ENCODE measurements at places on chromosomes 4 and X.

DNA sequence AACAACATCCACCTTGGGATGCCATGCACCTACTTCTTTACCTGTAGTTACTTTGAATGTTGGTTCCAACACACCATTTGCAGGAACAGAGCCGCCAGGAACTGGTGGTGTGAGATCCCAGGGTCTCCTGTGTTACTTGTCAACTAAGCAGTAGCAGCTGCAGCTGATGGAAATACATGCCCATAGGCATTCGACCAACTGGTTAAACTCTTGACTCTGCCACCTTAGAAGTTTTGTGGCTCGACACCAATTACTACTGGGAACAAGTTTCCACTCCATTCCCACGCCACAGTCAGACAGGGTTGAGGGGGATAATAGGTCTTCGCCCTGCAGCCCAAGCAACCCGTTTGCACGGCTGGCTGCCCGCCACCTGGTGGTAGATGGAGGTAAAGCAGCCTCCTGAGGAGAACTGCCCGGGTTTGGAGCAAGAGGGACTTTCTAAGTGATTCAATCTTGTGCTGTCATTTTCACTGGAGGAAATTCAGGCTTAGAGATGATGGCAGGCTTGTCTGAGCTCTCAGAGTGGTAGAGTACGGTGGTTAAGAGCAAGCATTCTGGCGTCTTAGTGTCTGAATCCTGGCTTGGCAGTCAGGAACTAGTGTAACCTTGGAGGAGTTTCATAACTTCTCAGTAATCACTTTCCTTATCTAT is 119.1 kb upstream of the TRIM2 start:
- no peak overlapping the region for H3K27ac ChIP-seq
- peak; percentile 83 for DNase-seq
- H3K4me3 ChIP-seq: no peak overlapping the region

GRCh38 chrX:50075630-50076339 is 125.0 kb downstream of the AKAP4 start:
- H3K27me3 ChIP-seq: no peaks in the 10 kb centered on the region
- H3K4me3 ChIP-seq: no peak overlapping the region
- H3K36me3 ChIP-seq: no peaks in the 10 kb centered on the region
- H3K27ac ChIP-seq: no peak overlapping the region
- H3K4me1 ChIP-seq: no peaks in the 10 kb centered on the region
- no peak for DNase-seq

DNA sequence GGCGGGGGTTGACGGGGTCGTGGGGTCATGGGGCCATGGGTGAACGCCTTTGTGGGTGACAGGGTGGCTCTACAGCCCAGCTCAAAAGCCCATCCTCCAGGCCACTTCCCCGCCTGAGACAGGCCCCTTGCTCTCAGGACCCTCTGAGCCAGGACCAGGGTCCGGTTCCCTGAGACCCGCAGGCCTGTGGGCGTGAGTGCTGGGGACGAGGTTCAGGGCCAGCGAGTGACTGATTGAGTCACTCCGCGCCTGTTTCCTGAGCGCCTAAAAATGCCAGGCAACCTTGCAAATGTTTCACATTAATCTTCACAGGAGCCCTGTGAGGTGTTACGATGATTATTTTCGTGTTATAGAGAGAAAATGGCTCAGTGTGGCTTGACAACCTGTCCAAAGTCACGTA is 97.8 kb downstream of the ZNF674 start:
- H3K27me3 ChIP-seq: no peaks in the 10 kb centered on the region
- DNase-seq: no peak
- no peaks in the 10 kb centered on the region for H3K4me1 ChIP-seq
- H3K27ac ChIP-seq: no peak overlapping the region
- no peaks in the 10 kb centered on the region for H3K36me3 ChIP-seq

- no peaks in the 10 kb centered on the region for H3K36me3 ChIP-seq
- H3K27ac ChIP-seq: no peak overlapping the region
- no peaks in the 10 kb centered on the region for H3K4me1 ChIP-seq
- no peaks in the 10 kb centered on the region for H3K27me3 ChIP-seq
- H3K4me3 ChIP-seq: no peak overlapping the region
- no peak for DNase-seq
Measured at GRCh38 chr4:97411356-97411755, 731.9 kb downstream of the STPG2 start.

GRCh38 chr4:139229534-139230039 is 50.4 kb downstream of the MGARP start:
- no peaks in the 10 kb centered on the region for H3K4me1 ChIP-seq
- peak; percentile 29 for DNase-seq
- H3K4me3 ChIP-seq: no peak overlapping the region
- no peak overlapping the region for H3K27ac ChIP-seq

All from colonic mucosa (tissue), 4 donors.